ENCODE measurements at places on chromosomes 12 and 14.
A peak's percentile ranks its signal among the peaks of the same experiment; 100 is the strongest.

GRCh38 chr12:77590306-77590705 lies 240.4 kb upstream of the NAV3 start:
- no peaks in the 10 kb centered on the region for H3K36me3 ChIP-seq
- H3K27me3 ChIP-seq: no peaks in the 10 kb centered on the region
- H3K4me3 ChIP-seq: no peak overlapping the region
- DNase-seq: no peak
- H3K27ac ChIP-seq: no peak overlapping the region

GRCh38 chr14:65834812-65835211 lies 422.3 kb downstream of the FUT8 start:
- no peak for DNase-seq
- no peak overlapping the region for H3K27ac ChIP-seq
- H3K36me3 ChIP-seq: peaks cover 7% of the 10 kb centered on the region
- H3K4me3 ChIP-seq: no peak overlapping the region
- H3K4me1 ChIP-seq: peaks cover 49% of the 10 kb centered on the region

- H3K27ac ChIP-seq: no peak overlapping the region
- no peaks in the 10 kb centered on the region for H3K36me3 ChIP-seq
- H3K4me3 ChIP-seq: no peak overlapping the region
Measured at GRCh38 chr12:95908573-95908972, 33.8 kb downstream of the CCDC38 start.

- no peak overlapping the region for H3K27ac ChIP-seq
- H3K27me3 ChIP-seq: peaks cover 4% of the 10 kb centered on the region
- H3K4me1 ChIP-seq: no peaks in the 10 kb centered on the region
- DNase-seq: no peak
Measured at GRCh38 chr12:64946132-64946829, 121.8 kb downstream of the TBC1D30 start.

GRCh38 chr12:32031109-32031508 lies 71.9 kb downstream of the RESF1 start:
- H3K36me3 ChIP-seq: no peaks in the 10 kb centered on the region
- DNase-seq: no peak
- no peak overlapping the region for H3K4me3 ChIP-seq
- H3K27me3 ChIP-seq: no peaks in the 10 kb centered on the region
- peaks cover 9% of the 10 kb centered on the region for H3K4me1 ChIP-seq

- peaks cover 37% of the 10 kb centered on the region for H3K4me1 ChIP-seq
- peak overlapping the region; percentile 99 for H3K27ac ChIP-seq
- peaks cover 9% of the 10 kb centered on the region for H3K27me3 ChIP-seq
- H3K36me3 ChIP-seq: peaks cover 47% of the 10 kb centered on the region
Measured at GRCh38 chr14:99270458-99271220, 1.4 kb downstream of the BCL11B start.

DNA sequence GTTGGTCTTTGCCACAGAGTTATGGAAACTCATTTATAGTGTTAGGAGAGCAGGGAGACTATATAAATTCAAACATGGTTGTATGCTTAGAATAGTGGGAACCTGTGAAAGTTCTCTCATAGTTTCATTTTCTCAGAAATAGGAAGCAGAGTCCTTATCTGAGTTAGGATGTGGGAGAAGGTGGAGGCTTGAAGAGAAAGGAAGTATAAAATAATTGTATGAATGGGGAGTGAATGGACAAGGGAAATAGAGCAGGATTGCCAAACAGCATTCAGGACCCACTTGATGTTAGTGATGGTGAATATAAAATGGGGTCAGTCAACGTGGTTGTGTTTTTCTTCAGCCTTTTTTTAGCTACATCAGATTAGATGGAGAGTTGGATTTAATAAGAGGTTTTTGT lies 34.0 kb upstream of the TPH2 start:
- H3K4me3 ChIP-seq: no peak overlapping the region
- no peak overlapping the region for H3K27ac ChIP-seq
- H3K36me3 ChIP-seq: peaks cover 72% of the 10 kb centered on the region
- H3K27me3 ChIP-seq: no peaks in the 10 kb centered on the region
- H3K4me1 ChIP-seq: peaks cover 19% of the 10 kb centered on the region

DNA sequence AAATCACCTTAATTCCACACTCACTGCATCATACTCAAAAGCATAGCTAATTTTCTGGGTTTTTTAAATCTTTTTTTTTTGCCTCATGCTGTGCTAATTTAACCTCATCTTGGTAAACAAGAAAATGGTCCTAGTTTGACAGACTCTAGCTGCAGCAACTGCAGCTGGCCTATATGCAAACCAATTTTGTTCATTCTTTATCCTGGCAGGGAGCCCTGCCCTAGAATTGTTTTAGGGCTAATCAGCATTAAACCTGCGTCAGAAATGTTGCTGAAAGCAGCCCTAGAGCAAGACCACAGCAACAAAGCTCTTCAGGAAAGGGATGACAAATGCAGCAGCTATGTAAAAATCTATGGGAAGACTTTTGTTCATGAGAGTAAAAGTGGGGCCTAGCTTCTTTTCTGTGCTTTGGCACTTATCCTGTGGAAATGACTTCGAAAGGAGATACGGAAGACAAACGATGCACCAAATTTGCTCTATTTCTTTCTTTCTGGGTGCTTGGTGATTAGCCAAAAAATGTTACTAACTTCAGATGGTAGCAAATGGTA lies 72.2 kb downstream of the DENND5B start:
- H3K27me3 ChIP-seq: peaks cover 12% of the 10 kb centered on the region
- H3K27ac ChIP-seq: no peak overlapping the region
- no peaks in the 10 kb centered on the region for H3K36me3 ChIP-seq
- no peak for DNase-seq

- H3K27me3 ChIP-seq: no peaks in the 10 kb centered on the region
- H3K4me1 ChIP-seq: peaks cover 7% of the 10 kb centered on the region
- no peak overlapping the region for H3K4me3 ChIP-seq
- H3K36me3 ChIP-seq: peaks cover 14% of the 10 kb centered on the region
- no peak overlapping the region for H3K27ac ChIP-seq
Measured at GRCh38 chr12:1184402-1184801, 193.4 kb downstream of the ERC1 start.

DNA sequence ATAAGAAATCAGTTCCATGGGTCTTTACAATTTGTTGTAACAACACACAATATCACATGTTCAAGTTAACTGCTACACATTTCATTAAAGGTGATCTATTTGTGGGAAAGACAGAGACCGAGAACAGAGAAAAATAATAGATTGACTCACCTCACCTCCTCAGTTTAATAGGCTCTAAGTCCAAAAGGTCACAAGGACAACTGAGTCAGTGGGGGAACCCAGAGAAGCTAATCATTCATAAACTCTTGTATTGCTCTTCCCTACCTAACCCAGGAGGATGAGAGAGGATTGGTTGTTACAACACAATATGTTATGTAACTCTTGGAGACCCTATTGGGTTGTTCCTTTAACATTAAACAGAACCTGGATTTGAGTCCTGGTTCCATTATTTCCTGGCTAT lies 72.2 kb upstream of the CRY1 start:
- no peaks in the 10 kb centered on the region for H3K36me3 ChIP-seq
- H3K4me3 ChIP-seq: no peak overlapping the region
- H3K27ac ChIP-seq: no peak overlapping the region
- H3K4me1 ChIP-seq: no peaks in the 10 kb centered on the region
- no peak for DNase-seq
- peaks cover 24% of the 10 kb centered on the region for H3K27me3 ChIP-seq

GRCh38 chr12:26116829-26117715 lies 7.8 kb downstream of the BHLHE41 start:
- peaks cover 72% of the 10 kb centered on the region for H3K27me3 ChIP-seq
- no peak overlapping the region for H3K4me3 ChIP-seq
- no peak overlapping the region for H3K27ac ChIP-seq

GRCh38 chr12:38399711-38400206 lies 83.2 kb downstream of the ALG10B start:
- DNase-seq: no peak
- H3K27me3 ChIP-seq: no peaks in the 10 kb centered on the region
- no peaks in the 10 kb centered on the region for H3K36me3 ChIP-seq
- no peak overlapping the region for H3K27ac ChIP-seq

DNA sequence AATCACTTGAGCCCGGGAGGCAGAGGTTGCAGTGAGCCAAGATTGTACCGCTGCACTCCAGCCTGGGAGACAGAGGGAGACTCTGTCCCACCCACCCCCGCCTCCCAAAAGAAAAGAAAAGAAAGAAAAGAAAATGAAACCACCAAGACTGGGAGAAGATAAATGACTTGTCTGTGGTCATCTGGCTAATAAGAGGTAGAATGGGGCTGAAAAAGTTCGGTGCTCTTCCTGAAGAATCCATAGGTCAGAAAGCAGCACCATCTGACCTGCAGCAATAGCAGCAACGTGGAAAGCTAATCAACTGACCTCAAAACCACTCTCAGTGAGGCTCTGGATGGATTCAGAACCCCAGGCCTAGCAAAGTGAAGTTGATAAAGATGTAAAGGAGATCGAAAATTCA lies 25.2 kb downstream of the SSH1 start:
- peaks cover 82% of the 10 kb centered on the region for H3K36me3 ChIP-seq
- DNase-seq: no peak
- peaks cover 84% of the 10 kb centered on the region for H3K4me1 ChIP-seq
- peak overlapping the region; percentile 88 for H3K27ac ChIP-seq

DNA sequence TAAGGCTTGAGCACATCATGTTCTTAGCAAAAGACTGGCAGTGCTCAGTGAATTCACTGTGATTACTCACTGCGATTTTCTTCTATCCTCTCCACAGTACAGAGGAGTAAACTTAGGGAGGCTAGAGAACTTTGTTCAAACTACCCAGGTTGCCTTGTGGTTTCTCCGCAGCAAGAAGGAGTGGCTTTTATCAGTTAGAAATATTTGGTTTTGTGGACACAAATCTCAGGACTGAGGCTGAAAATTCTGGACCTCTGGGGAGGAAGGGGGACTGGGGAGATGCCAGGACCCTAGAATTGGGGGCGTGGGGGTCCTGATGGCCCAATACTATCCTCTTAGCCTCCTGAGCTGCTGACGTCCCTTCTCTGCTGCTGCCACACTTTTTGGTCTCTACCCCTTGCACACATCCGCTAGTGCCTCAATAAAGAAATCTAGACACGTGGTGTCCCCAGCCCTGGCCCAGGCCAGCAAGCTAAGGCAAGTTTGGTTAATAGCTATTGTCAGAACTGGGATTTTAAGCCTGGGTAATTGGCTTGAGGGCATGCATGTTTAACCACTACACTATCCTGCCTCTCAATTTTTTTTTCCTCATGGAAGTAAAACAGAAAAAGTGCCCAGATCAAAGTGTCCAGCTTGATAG lies 842 bp downstream of the OAS2 start:
- peak overlapping the region; percentile 100 for H3K27ac ChIP-seq
- H3K4me3 ChIP-seq: peak overlapping the region; percentile 87
- H3K27me3 ChIP-seq: no peaks in the 10 kb centered on the region
- DNase-seq: peak; percentile 72
- H3K36me3 ChIP-seq: peaks cover 59% of the 10 kb centered on the region

GRCh38 chr12:131425112-131426075 lies 285.5 kb upstream of the SFSWAP start:
- no peak overlapping the region for H3K27ac ChIP-seq
- no peaks in the 10 kb centered on the region for H3K36me3 ChIP-seq
- H3K27me3 ChIP-seq: peaks cover 4% of the 10 kb centered on the region
- DNase-seq: no peak
- H3K4me1 ChIP-seq: no peaks in the 10 kb centered on the region

- H3K4me3 ChIP-seq: no peak overlapping the region
- H3K27ac ChIP-seq: no peak overlapping the region
- H3K27me3 ChIP-seq: peaks cover 2% of the 10 kb centered on the region
- no peaks in the 10 kb centered on the region for H3K36me3 ChIP-seq
- DNase-seq: no peak
- H3K4me1 ChIP-seq: no peaks in the 10 kb centered on the region
Measured at GRCh38 chr12:13573698-13574321, 377.3 kb downstream of the EMP1 start.

GRCh38 chr14:71339650-71340415 lies 432.6 kb downstream of the PCNX1 start:
- H3K36me3 ChIP-seq: peaks cover 43% of the 10 kb centered on the region
- peaks cover 9% of the 10 kb centered on the region for H3K4me1 ChIP-seq
- DNase-seq: no peak
- no peak overlapping the region for H3K4me3 ChIP-seq
- H3K27ac ChIP-seq: no peak overlapping the region
- H3K27me3 ChIP-seq: no peaks in the 10 kb centered on the region

GRCh38 chr14:60757567-60758002 lies 23.0 kb downstream of the MNAT1 start:
- peaks cover 60% of the 10 kb centered on the region for H3K4me1 ChIP-seq
- no peak overlapping the region for H3K27ac ChIP-seq
- H3K4me3 ChIP-seq: no peak overlapping the region
- no peaks in the 10 kb centered on the region for H3K27me3 ChIP-seq
- peaks cover 13% of the 10 kb centered on the region for H3K36me3 ChIP-seq
- no peak for DNase-seq

DNA sequence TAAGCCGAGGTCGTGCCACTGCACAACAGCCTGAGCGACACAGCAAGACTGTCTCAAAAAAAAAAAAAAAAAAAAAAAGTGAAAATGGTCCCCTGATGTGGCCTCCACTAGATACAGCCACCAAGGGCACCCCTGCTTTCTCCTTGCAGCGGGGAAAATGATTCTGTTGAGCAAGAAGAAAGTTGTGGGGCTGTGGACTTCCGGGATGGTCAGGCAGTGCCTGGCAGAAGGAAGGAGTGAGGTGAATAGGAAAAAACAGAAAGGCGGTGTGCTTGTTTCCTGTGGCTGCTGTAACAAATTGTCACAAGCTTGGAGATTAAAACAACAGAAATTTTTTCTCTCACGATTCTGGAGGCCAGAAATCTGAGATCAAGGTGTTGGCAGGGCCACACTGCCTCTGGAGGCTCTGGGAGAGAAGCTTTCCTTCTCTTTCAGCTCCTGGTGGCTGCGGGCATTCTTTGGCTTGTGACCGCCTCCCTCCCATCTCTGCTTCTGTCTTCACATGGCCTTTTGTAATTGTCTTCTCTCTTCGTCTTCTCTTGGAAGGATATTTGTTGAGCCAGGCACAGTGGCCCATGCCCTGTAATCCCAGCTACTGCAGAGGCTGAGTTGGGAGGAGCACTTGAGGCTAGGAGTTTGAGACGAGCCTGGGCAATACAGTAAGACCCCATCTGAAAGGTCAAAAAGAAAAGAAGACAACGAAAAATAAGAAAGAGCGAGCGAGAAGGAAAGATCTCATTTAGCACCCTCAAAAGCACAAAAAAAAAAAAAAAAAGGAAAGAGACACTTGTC lies 116.6 kb upstream of the MED13L start:
- H3K27me3 ChIP-seq: peaks cover 9% of the 10 kb centered on the region
- no peak overlapping the region for H3K4me3 ChIP-seq
- no peak for DNase-seq
- no peak overlapping the region for H3K27ac ChIP-seq

- peaks cover 34% of the 10 kb centered on the region for H3K27me3 ChIP-seq
- peak overlapping the region; percentile 71 for H3K4me3 ChIP-seq
- H3K36me3 ChIP-seq: no peaks in the 10 kb centered on the region
- DNase-seq: no peak
Measured at GRCh38 chr14:50944647-50945413, 547 bp upstream of the PYGL start.

- H3K4me3 ChIP-seq: no peak overlapping the region
- H3K36me3 ChIP-seq: no peaks in the 10 kb centered on the region
- no peaks in the 10 kb centered on the region for H3K27me3 ChIP-seq
Measured at GRCh38 chr12:58206876-58207275, 265.5 kb downstream of the ATP23 start.

GRCh38 chr14:79475887-79476532 lies 735.3 kb downstream of the DIO2 start:
- no peak overlapping the region for H3K27ac ChIP-seq
- no peaks in the 10 kb centered on the region for H3K4me1 ChIP-seq
- DNase-seq: no peak
- H3K4me3 ChIP-seq: no peak overlapping the region
- no peaks in the 10 kb centered on the region for H3K27me3 ChIP-seq
